ENCODE measurements at places on chromosomes 12 and 14.
A peak's percentile ranks its signal among the peaks of the same experiment; 100 is the strongest.

DNA sequence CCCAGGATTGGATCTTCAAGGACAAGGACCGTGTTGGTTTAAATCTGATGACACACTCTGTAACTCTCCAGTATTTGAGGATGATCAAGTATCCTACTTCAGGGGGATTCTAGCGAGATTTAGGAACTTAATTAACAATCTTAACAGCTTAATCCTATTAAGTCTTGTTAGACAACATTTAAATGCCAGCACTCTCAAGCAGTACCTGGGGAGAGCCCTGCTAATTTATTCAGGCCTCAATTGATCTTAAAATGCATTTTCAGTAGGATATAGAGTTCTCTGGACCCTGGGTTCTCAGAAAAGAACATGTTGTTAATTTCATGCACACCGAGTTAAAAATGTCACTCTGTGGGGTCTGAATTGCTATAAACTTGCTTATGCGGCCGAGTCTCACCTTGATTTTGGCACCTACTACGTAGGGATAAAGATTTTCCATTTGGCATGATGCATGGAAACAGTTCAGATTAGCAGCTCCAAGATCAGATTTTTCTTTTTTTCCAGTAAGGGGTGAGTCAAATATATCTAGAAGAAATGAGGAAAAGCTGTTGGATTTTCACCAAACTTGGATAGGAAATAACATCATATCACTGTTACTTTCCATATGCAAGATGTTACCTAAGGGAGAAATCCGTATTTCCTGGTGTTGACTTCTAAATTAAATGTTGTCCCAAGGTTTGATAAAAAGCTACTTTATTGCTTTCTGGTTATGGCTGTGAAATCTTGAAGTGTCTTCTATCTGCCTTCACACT, 76.1 kb downstream of the SLC24A4 start:
- DNase-seq: no peak

DNA sequence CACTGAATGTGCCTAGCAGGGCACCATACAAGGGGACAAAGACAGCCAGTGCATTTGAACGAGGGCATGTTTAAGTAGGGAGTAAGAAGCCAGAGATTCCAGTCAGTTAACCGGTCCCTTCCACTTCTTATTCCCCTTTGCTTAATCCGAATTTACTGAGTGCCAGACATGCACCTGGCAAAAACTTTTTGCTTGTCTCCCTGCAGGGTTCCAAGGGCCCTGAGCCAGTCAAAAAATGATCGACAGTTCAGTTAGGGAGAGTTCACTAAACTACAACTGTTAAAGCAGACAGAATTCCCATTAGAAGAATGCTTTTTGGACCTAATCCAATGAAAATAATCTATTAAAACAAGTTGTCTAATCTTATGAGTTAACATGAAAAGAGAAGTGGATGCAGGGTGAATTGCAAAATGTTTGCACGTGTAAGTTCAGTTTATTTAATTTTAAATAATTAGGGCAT, 193.8 kb downstream of the TMTC2 start:
- no peak for DNase-seq

DNA sequence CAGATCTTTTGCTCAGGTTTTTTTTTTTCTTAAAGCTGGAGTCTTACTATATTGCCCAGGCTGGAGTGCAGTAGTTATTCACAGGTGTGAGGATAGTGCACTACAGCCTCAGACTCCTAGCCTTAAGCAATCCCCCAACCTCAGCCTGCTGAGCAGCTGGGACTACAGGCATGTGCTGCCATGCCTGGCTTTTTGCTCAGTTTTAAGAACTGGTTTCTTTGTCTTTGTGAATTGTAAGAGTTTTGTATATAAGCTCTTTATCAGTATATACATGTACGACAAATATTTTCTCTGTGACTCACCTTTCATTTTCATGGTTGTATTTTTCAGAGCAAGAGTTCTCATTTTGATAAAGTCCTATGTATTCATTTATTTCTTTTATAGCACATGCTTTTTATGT, 33.3 kb upstream of the C2CD5 start:
- DNase-seq: no peak

DNA sequence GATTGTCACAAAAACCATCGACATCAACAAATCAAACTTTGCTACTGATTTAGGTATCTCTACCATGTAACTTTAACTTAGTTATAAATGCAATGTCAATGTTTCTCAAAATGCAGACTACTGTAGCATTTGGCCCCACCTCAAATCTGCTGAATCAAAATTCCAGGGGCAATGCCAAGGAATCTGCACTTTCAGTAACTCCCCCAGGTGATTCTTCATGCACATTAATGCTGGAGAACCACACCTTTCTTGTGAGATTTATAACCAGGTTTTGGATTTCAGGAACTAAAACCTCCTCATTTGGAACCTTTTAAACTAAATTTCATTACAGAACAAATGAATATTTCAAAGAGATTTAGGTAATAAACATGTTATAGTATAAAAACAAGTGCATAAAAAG, 4.9 kb downstream of the ATP2B1 start:
- DNase-seq: no peak

- no peak for DNase-seq
These were observed 28.7 kb downstream of the TTC8 start for GRCh38 chr14:88853129-88853528.

DNA sequence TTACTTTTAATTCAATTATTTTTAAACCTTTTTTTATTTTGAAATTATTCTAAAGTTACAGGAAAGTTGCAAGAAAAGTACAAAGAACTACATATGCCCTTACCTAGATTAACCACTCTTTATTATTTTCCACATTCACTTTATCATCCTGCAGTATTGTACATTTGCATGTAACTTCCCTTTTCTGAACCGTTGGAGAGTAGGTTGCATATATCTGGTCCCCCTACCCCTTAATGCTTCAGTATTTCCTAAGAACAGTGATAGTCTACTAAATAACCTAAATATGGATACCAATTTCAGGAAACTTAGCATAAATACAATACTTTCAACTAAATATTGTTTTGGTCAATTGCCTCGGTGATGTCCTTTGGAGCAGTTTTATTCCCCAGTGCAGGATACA, 15.0 kb downstream of the G2E3 start:
- DNase-seq: no peak

DNA sequence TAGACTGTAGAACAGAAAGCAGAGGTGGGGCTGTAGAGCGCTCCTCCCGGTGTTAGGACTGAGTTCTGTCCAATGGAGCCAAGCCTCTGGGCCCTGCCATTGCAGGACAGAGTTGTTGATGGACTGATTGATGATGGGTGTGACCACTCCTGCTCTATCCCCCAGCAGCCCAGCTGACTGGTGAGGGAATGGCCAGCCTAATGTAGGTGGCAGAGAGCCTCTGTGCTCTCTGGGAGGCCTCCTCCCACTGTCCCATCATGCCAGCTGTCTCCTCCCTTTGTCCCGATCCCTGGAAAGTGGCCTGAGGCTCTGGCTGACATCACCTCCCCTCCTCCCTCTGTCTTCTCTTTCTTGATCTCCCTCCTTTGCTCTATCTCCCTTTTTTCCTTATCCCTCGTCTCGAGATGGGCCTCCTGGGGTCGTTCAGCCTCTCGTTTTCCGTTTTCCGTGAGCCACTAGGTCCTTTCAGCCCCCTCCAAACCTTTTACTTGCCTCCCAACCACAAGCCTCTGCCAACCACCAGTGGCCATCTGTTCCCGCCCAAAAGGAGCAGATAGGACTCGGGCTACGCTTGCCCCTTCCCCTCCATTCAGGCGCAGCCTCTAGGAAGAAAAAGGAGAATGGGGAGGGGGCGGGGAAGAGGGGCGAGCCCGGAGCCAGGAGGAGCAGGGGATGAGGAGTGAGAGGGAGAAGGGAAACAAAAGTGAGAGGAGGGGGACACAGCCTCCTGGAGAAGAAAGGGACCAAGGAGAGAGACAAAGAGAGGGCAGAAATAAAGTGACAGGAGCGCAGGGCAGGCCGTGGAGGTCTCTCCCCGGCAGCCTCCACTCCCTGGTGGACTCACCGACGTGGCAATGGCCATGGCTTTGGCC, 572 bp downstream of the EFS start:
- DNase-seq: no peak

DNA sequence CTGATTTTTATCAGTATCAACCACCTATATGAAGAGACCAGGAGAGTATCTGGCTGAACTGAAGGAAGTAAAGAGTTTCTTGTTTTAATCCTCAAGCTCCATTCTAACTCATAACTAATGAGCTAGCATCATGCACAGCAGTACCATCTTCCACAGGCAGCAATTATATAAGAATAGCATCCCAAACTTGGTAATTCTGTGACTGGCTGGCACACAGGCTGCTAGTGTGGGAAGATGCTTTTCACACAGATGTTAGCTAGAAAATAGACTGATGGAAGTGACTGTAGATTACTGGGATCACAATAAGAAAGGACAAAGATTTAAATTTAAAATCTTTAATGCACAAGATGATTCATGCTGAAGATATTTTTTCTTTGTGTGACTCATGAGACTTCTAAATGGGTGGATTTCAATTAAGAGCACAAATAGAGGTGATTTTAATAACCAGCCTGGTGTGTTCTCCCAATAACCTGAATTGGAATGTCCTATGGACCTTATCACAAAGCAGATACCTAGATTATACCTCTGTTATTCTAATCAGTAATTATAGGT, 417.7 kb upstream of the ATXN7L3B start:
- DNase-seq: peak; percentile 26

- no peak for DNase-seq
These were observed 74.9 kb upstream of the MED13L start for GRCh38 chr12:116352315-116352835.

- no peak for DNase-seq
These were observed 189.3 kb upstream of the LHX5 start for GRCh38 chr12:113660936-113661335.

DNA sequence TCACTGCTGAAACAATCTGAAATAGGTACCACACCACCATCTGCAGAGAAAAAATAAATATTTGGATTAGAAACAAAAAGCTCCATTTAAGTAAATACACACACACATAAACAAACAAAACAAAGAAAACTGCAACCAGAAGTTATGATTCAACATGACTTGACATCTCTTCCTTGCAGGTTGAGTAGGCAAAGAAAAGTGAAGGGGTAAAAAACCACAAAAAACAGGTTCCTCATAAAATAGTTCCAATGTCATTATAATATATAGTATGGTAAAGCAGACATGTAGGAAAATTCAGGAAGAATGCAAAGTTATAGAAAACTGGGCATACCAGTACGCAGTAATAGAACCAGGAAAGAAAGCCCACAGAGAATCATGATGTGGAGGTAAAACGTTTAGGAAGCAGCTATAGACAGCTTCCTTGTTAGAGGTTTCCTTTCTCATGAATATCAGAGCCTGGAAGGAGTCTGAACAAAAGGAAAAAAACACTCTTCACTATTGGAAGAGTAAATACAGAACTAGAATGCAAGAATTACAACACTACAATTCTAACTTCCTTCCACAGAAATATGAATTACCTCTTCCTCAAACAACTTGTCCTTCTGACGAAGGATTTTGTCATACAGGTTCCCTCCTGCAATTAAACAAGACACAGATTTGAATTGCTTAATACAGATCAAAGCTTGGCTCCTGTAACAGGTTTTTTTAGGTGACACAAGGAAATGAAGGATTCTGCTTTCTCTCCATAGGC, 6.1 kb downstream of the NEK9 start:
- DNase-seq: no peak

DNA sequence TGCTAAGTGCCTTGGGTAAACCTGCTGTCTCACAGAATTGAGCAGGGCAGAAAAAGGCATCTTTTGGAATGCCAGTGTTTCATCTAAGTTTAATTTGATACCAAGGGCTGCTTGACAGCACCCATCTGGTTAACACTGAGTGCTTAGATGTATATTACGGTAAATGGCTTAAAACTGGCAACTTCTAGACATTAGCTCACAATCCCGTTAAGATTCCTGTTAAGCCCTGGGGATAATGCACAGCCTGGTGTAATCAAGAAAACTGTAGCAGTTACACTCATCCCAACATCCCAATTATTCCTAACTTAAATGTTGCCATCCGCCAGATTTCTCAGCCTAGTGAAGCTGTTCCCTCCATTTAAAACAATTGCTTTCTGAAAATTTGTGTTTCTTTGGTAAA, 29.9 kb downstream of the PPFIBP1 start:
- DNase-seq: no peak

GRCh38 chr12:6326316-6327228, 15.3 kb downstream of the TNFRSF1A start:
- DNase-seq: no peak

DNA sequence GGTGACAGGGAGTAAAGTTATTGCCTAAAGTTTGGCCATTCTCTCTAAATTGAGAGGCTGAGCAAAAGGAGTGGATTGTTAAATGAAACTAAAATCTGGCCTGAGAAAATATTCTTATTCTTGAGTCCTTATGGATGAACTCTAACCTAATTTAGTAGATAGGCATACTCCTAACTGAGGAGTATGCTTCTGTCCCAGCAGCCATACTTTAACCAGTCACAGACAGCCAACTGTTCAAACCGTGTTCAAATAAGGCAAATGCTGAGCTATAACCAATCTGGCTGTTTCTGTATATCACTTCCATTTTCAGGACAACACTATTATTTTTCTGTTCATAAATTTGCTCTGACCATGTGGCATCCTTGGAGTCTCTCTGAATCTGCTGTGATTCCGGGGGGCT, 75.9 kb upstream of the RERGL start:
- DNase-seq: no peak

GRCh38 chr12:52202361-52203078, 10.7 kb upstream of the KRT80 start:
- peak; percentile 84 for DNase-seq

GRCh38 chr14:76576047-76576741, 185.1 kb upstream of the VASH1 start:
- DNase-seq: peak; percentile 7

DNA sequence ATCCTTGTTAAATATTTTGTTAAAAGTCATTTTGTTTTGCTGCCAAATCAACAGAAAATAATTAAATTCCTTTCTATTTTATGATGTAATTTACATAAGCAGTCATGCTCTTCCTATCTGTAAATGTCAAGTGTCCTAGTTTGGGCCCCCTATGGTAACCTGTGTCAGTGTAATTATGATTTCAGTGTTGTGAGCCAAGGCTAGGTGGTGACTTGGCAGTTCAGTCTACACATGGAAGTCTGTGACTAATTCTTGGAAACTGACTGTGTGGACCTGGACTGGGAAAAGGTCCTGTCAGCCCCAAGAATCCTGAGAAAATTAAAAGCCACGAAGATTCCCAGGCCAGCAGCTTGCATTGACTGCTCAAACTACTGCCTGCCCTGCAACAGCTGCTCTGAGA, 371.0 kb downstream of the FUT8 start:
- peak; percentile 1 for DNase-seq

DNA sequence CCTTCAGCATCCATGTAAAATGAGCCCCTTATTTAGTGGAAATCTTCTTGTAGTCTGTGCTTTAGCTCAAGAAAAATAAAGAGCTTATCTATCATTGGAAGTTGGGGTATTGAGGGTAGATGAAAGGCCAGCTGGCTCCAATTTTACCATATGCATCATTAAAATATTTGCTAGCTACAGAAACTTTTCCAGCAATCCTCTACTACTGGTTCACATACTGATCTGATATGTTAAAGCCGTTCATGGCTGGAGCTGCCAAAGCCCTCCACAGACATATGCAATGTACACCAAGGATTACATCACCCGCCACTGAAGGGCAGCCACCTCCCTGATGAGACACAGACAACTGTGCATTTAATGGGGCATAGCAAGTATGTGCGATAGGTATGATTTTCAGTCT, 1205.3 kb downstream of the GALC start:
- peak; percentile 11 for DNase-seq

GRCh38 chr12:110937104-110937641, 16.8 kb upstream of the MYL2 start:
- peak; percentile 25 for DNase-seq
